ENCODE measurements at places on chromosomes 2 and 18.

DNA sequence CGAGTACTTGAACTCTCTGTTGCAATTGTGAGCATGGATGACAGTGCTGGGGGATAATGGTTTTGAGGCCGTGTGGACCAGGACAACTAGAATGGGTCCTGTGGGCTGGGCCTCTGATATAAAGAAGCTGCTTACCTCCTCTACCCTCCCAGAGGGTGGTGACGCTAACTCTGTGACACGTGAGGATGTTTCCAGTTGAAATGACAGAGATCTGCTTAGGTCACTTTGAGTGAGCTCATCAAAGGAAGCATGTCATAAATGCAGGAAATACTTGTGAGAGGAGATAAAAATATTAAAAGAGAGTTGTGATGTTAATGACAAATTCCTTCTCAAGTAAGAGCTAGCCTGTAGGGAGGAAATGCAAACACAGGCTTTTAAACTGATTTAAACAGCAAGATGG, 16.4 kb downstream of the RMC1 start:
- no peak for DNase-seq

DNA sequence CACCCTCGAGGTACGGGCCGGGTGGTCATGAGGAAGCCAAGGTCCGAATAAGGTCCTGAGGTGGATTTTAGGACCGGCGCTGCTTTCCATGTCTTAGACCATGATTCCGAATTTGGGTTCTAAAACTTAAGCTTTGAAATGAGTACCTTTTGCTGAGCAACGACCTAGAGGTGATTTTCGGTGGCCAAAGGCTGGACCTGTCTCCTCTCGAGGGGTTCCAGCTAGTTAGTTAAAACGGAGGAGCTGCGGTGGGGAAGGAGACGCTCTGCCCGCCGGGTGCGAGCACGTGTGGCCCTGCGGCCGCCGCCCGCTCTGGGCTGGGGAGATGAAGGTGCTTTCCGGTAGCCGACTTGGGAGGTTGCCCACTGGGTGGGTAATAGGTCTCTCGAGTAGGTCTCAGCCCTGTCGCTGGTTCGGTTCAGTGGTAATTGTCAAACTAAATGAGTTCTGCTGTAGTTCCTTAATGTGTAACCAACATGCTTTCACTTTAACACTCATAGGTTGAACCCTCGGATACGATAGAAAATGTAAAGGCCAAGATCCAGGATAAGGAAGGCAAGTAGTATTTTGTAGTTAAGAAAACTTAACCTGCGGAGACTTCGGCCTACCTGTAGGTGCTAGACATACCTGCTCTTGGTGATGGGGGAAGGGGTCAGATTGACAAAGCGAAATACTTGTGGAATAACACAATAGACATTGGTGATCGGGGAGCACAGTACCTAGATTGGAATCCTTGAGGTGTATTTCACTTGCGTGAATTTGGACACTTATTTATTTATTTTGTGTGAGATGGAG, 572 bp downstream of the RPS27A start:
- no peak for DNase-seq

- DNase-seq, result no peak
Observed at GRCh38 chr2:206256706-206257205, 17.7 kb upstream of the ZDBF2 start.

- peak; percentile 21 for DNase-seq
Observed at GRCh38 chr18:63979409-63979920, 9.6 kb downstream of the SERPINB8 start.

GRCh38 chr2:101560780-101561315, 85.9 kb upstream of the RFX8 start:
- DNase-seq, result peak; percentile 78

Measured in GDM1 (cell line).